ENCODE measurements at places on chromosomes 2 and 18. TPM values are rescaled to one million over a fixed set of nuclear protein-coding genes. Genes with fewer than 3 reads are reported as not detected.
A peak's percentile ranks its signal among the peaks of the same experiment; 100 is the strongest.

The DLGAP1 gene
- total RNA-seq = 0.47 TPM

The DCDC2C gene
- total RNA-seq = not detected

DNA sequence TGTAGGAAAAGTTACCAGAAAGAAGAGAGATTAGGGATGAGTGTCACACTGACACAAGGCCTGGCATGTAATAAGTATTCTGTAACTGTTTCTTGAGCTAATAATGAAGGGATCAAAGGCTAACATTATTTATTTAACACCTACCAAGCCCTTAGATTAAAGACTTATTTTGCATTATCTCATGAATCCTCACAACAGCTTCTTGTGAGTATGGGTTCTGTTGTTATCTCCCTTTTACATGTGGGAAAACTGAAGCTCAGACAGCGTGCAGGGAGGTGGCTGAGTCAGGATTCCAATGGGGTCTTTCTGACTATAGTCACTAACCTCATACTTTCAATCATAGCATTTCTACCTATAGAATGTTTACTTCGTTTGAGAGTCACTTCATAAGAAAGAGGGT, 79.0 kb upstream of the PROKR1 start:
- no peak for DNase-seq

DNA sequence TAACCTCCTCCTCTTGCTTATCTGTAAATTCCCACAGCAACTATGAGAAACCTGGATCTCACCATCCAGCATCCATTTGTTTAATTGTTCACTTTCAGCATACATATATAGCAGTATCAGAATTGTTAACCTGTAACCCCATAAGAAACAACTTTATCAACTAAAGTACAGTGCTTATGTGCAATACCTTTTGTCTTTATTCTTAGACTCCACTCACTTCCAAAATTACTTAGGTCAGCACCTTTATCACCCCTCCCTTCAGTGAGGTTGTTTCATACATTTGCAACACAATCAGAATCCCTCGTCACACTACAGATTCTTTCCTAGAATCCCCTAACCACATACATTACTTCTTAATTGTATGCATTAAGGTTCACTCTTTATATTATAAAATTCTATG, 225.9 kb upstream of the NCKAP5 start:
- no peak for DNase-seq

- DNase-seq = no peak
Observed at GRCh38 chr2:8587251-8587791, 94.5 kb upstream of the ID2 start.

DNA sequence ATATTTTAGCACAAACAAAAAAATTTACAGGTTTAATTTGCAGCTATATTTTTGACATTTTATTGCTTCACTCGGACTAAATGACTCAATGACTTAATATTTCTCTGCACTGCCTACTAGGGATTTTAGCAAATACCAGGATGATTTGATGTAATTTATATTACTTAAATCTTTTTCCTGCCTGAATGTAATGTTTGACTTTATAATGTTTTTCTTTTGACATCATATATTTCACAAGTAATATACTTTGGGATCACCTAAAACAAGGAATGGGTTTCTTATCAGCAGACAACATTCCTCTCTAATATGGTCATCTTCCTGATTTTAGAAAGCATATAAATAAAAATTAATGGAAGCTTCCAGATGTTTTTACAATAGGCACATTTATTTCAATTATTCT, 253.2 kb upstream of the EPC2 start:
- no peak for DNase-seq

DNA sequence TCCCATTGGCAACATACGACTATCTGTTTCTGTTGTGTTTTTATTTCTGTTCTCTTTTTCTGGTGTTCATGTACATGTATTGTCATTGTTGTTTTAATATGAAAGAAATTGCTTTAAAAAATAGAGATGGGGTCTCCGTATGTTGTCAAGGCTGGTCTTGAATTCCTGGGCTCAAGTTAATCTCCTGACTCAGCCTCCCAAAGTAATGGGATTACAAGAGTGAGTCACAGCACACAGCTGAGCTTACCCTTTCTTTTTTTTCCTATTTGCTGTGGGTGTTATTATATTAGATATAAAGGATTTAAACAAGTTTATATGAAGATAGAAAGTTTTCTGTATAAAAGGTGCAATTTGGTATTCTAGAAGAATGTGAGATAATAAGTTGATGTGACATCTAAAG, 554.6 kb downstream of the DSC3 start:
- DNase-seq = no peak

GRCh38 chr2:226398580-226398979, 401.0 kb downstream of the IRS1 start:
- no peak for DNase-seq

GRCh38 chr18:32354518-32354917, 116.2 kb downstream of the GAREM1 start:
- no peak for DNase-seq

The CRYGD gene
- not detected for total RNA-seq

DNA sequence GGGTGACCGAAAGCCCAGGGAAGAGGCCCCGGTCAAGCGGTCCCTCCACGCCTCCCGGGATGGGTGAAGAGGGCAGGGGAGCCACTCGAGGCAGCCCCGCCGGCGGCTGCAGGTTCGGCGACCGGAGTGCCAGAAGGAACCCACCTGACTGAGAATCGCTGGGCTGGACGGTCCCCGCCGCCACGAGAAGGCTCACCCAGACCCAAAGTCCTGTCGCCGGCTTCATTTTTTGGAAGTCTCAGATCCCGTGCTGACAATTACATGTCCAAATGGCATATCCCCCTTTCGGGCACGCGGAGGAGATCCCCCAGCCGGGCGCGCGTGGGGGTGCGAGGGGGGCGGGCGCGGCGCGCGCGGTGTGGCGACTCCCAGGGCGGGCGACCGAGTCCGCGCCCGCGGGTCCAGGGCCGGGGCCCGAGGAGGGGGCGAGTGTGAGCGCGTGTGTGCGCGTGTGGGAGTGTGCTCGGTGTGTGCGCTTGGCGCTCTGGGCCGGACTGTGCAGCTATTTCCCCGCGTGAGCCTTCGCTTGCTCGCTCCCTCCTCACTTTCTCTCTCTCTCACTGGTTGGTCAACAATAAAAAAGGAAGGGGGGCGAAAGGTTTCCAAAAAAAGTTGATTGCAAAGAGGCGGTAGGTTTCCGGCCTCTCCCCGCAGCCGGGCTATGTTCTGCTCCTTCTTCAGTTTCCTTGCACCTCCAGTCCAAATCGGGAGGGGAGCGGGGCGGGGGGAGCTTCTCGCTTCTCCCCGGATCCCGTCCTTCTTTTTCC, at the start of gene ERBB4:
Gene ERBB4, minus strand, starts transcription at position 498 of the 767 bp plus-strand sequence. Its CDS starts 272 bp downstream, at position 226.
- DNase-seq = peak; percentile 33

The IL18R1 gene
- 5.5 TPM for total RNA-seq

The POTEJ gene
- not detected for total RNA-seq

DNA sequence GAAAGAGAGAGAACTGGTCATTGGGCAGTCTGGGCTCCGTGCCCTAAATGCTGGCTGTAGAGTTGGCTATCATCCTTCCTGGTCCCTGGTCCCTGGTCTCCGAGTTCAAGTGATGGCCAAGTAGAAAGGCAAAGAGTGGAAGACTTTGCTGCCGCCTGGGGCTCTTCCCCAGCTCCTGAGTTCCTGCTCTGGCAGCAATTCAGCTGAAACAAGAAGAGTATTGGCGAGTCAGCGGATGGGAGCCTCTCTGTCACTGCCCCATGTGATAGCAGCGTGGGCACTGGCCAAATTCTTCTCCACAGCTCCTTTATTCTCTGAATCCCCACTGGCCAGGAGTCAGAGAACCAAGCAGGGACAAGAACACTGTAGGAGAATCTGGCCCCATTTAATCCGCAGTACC, 351.0 kb upstream of the POU3F3 start:
- no peak for DNase-seq

The ANKRD53 gene
- total RNA-seq = 2.3 TPM

GRCh38 chr2:114784890-114785583, 342.6 kb downstream of the DPP10 start:
- DNase-seq = no peak

The ANKRD30BL gene
- total RNA-seq = not detected

The CNRIP1 gene
- 16.8 TPM for total RNA-seq

The TNFRSF11A gene
- 3.6 TPM for total RNA-seq

The ASB18 gene
- total RNA-seq = 1.9 TPM

DNA sequence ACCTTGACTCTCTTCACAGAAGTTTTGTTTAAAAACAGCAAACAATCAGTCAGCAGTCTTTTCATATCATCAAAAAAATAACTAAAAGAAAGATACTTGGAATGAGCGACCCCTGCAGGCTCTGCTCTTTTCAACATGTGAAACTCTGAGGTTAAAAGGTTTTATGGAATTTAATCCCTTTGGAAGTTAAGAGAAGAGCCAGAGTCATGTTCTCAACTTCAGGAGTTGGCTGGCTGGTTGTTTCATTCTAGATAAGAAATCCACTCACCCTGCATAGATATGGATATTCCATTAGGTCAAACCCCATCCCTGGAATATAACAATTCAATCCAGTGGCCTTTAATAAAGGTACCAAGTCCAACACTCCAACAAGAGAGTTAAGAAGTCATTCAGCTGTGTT, 115.6 kb upstream of the RMDN2 start:
- DNase-seq = peak; percentile 53

GRCh38 chr2:128618642-128619041, 300.0 kb upstream of the HS6ST1 start:
- no peak for DNase-seq

- DNase-seq = no peak
Observed at GRCh38 chr2:122565364-122565763, 809.9 kb downstream of the TSN start.

DNA sequence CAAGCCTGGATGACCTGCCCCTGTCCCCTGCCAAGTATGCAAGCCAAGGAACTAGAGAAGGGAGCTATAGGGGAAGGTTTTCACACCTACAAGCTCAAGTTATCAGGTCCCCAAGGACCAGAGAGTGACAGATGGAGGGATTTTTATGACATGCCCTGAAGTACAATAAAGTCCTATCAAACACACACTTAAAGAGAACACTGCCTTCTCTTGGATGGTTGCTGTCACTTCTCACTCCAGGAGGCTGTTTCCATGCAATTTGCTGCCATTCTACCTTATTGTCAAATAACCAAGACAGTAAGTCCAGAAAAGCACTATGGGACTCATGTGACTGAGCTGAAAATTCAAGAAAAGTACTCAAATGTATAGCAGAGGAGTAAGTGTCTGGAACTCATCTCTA, 76.6 kb upstream of the DDX18 start:
- no peak for DNase-seq

The CDK5R2 gene
- not detected for total RNA-seq

Data from left cardiac atrium (tissue), 4 donors.